ENCODE measurements at places on chromosomes 1 and 21.

DNA sequence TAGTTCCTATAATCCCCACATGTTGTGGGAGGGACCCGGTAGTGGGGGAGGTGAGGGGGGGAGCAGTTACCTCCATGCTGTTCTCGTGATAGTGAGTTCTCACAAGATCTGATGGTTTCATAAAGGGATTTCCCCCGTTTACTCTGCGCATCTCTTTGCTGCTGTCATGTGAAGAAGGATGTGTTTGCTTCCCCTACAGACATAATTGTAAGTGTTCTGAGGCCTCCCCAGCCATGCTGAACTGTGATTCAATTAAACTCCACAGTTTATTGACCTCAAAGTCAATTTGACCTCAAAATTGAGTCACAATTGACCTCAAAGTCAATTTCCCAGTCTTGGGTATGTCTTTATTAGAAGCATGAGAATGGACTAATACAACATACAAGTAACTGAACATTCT, 19.7 kb downstream of the DPH5 start:
- no peak for DNase-seq

GRCh38 chr21:44778499-44778911, 23.1 kb downstream of the UBE2G2 start:
- no peak for DNase-seq

DNA sequence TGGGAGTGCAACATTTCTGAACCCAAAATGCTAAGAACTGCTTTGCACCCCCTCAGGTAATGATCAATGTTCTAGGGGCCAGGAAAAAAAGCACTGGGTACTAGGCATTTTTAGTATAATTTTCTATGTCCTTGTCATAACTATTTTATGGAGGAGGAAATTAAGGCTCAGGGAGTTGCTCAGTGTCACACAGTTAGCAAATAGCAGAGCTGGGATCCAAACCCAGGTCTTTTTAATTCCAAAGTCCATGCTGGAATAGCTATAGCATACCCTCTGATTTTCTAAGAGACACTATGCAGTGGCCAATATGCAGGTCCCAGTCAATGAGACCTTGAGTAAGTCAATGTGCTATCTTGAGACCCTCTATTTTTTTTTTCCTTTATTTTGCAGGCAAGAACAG, 394.5 kb upstream of the USP24 start:
- no peak for DNase-seq

DNA sequence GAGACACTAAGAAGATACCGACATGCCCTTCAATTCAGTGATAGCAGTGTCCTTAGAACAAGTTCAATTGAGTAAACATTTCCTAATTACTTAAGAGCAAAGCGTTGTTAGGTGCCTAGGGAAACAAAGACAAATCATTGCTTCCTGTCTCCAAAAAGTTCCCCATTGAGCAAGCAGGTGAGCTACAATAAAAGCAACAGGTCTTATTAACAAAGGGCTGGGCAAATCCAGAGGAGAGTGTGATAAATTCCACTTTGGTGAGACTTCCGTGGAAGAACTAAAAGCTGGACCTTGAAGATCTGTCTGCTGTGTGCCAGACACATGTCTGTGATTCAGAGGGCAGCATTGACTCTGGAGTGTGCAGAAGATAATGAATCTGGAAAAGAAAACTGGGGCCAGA, 1.9 kb upstream of the TUT4 start:
- no peak for DNase-seq

- no peak for DNase-seq
Observed at GRCh38 chr21:36369064-36369685, 16.0 kb upstream of the CHAF1B start.

DNA sequence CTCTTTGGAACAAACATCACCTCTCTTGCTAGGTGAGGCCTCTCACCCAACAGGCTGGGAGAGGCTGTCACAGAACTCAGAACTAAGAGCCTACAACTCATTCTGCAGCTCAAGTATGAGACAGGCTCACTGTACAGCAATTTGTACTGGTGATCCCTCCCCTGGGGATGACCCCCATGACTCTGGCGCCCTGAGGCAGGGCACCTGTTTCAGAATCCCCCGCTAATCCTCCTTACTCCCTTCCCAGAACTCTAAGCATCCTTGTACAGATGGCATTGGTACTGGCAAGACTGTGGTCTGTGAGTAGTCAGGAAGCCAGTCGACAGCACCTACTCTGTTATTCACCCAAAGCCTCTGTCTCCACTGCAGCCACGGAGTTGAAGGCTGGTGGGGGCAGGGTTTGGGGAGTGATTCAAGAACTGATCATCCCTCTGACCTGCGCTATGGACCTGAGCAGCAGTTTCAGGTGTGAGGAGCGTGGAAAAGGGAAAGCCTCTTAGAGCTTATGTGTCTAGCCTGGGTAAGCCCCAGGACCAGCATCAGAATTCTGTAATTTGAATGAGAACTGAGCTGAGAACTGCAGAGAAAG, 655.5 kb downstream of the KIF26B start:
- peak; percentile 67 for DNase-seq

DNA sequence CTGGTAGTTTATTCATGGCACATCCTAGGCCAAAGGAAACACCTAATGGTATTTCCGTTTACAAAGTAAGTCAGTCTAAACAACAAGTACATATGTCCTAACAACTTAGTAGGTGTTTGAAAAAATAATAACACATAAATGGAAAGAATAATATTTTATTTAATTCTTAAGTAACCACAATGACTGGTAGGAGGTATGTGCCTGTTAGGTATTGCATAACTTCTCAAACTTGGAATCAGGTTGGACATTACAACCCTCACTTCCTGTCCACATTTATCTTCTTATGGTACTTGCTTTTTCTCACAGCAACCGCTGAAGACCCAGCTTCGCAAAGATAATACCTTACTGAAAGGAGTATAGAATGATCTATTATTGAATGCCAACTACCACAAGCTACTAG, 64.2 kb downstream of the VPS13D start:
- DNase-seq, result no peak

GRCh38 chr1:100730130-100730529, 10.6 kb downstream of the VCAM1 start:
- DNase-seq, result no peak

DNA sequence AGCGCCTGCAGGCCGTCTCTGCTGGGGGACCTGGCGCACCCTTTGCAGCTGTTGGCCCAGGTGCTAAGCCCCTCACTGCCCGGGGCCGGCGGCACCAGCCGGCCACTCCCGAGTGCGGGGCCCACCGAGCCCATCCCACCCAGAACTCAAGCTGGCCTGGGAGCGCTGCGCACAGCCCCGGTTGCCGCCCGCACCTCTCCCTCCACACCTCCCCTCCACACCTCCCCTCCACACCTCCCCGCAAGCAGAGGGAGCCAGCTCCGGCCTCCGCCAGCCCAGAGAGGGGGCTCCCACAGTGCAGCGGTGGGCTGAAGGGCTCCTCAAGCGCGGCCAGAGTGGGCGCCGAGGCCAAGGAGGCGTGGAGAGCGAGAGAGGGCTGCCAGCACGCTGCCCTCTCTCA, 177.8 kb upstream of the KAZN start:
- no peak for DNase-seq

- DNase-seq, result no peak
Observed at GRCh38 chr1:36675106-36675505, 192.4 kb upstream of the CSF3R start.

DNA sequence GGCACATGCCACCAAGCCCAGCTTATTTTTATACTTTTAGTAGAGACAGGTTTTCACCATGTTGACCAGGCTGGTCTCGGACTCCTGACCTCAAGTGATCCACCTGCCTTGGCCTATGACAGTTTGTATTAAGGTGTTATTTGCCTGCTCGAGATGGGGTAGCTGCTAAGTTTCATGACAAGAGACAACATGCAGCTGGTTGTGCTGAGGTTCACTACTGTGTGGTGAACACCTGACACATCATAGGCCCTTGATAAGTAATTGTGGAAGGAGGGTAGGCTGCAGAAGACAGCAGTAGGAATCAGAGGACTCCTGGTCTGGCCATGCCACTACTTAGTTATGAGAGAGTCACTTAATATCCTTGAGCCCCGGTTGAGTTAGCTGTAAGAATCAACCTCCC, 46.2 kb downstream of the PLPP3 start:
- DNase-seq, result no peak

- DNase-seq, result no peak
Observed at GRCh38 chr1:7120863-7121621, 335.8 kb downstream of the CAMTA1 start.

DNA sequence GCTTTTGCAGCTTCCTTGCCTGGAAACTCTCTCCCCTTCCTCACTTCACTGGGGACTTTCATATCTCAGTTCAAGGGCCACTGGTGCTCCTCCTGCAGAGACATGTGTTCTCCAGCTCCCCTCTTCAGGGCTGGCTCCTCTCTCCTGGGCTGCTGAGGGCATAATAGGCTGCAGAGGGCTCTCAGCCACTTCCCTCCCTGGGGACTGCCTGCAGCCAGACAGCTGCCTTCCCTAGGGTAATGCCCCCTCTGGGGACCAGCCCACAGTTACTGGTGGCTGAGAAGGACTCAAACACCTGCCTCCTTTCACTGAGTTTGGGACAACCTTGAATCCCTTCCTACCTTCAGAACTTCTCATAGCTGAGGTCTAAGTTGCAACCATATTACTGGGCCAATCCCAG, 104.8 kb upstream of the POU3F1 start:
- DNase-seq, result no peak

DNA sequence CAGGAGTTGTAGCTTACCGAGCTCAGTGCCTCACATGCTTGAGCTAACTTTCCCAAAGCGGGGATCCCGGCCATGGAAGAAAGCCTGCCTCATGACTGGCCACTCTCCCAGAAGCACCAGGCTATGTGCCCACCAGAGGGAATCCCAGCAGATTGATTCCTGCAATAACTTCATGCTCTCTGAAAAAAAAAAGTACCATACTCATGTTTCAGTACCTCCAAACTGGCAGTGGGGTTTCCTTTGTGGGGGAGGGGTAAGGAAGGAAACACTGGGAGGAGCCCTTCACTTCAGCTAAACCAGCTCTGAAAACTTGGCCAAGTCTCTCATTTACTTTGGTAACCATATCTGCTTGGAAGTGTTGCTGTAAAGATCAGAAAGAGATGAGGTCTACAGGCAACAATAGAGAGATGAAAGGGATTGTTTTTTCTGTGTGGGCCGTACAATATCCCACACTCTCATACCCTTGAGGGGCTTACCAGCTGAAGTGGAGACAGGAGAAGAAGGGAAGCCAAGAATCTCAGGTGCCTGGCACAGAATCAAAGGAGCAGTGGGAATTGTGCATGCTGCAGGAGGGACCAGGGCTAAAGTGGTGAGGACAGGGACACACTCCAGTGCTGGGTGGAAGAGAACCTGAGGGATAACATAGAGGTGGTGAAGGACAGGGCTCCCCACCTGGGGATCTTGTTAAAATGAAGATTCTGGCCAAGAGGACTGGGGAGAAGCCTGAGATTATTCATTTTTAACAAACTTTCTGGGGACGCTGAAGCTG, 42.4 kb upstream of the TACSTD2 start:
- DNase-seq, result no peak

DNA sequence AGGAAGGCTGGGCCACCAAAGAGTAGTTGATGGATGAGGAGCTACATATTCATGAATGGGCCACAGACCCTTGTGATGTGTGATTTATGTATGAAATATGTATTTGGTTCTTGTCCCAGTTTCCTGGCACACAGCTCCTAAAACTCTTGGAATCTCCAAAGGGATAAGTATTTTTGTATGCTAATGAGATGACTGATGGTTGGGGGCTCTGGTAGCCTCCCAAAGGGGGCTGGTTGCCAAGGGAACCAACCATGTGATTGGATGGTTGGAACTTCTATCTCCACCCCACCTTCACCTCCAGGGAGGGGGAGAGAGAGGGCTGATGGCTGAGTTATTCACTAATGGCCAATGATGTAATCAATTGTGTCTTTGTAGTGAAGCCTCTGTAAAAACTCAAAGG, 77.1 kb downstream of the ZNF281 start:
- no peak for DNase-seq

DNA sequence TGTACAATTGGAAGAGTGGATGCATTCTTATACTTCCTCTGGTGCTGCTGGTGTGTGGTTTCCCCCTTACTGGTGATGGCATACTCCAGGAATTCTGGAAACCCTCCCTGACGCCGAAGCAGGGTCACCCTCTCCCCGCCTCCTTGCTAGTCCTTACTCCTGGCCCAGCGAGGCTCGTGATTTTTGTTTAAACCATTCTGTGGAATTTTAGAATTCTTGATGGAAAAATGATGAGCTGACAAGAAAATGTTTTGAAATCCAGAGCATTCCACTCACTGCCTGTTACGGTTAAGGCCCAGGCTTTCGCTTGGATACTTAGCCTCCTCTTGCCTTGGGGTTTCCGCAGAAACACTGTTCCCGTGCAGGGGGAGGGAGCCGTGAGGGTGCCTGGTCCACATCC, 41.1 kb downstream of the IL6R start:
- DNase-seq, result no peak

DNA sequence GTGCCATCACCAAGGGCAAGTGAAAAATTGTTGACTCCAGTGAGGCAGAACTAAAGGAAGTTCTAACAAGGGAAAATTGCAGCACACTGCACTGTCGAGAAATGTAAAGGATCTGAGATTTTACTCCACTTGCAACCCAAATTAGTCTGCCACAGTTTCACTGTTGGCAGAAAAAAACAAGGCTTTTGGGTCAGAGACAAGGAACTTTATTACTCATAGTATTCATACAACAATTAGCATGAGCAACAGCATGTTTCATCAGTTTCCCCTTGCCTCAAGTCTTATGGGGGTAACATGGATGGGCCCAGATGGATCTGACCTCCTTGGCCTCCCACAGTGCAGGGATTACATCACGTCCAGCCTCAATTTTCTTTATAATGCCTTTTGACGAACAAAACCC, 125.3 kb downstream of the LTN1 start:
- DNase-seq, result no peak

GRCh38 chr1:2507744-2508155, 18.6 kb downstream of the PANK4 start:
- no peak for DNase-seq

GRCh38 chr1:61095470-61095812, 13.1 kb downstream of the NFIA start:
- no peak for DNase-seq
